ENCODE measurements at places on chromosomes 4 and X.

DNA sequence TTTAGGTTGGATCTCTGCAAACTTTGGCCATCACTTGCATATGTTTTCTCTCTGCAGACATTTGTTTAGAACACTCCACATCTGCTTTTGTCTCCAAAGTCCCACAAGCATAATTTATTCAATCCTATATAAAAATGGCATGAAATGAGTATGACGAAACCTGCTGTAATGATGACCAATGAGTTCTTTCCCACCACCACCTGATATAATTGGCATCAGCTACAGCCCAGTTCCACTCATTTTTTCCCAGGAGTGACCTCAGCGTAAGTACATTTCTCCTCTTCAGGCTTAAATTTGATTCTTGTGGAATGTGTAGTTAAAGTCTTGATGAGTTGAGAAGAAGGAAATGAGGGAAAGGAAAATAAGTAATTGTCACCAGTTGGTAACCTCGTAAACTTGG lies 205.1 kb downstream of the AWAT2 start:
- no peak for DNase-seq

DNA sequence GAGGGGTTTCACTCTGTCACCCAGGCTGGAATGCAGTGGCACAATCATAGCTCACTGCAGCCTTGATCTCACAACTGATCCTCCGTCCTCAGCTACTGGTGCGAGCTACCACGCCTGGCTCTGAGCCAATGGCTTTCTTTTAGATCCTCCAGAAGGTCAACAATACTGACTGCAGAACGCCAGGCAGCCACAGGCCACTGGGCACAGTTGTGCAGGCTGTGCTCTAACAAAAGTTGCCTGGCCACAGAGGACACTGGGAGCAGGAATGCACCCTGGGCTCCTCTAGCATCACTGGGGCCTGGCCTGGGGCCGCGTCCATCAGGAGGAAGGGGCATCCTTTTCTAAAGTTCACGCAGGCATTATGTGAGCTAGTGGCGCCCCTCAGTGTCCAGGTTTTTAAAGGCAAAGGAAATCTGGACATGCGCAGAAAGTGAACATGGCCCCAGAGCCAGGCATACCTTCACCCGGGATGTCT lies 14.9 kb upstream of the PORCN start:
- DNase-seq: no peak

GRCh38 chr4:74742185-74742584 lies 52.1 kb downstream of the BTC start:
- no peak for DNase-seq

DNA sequence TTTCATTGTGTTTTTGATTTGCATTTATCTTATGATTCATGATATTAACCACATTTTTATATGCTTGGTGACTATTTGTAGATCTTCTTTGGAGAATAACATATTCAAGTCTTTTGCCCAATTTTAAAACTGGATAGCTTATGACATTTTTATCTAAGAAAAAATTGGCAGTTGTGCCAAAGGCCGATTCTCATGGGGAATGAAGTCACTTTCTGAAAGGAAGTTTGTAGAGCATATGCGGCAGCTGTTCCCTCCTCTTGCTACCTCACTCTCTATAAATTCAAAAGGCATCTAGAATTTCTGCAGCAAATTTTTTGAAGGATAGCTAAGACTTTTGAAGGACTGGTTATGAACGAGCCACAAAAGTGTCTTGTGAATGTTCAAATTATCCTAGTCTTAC lies 2353.5 kb downstream of the ARAP2 start:
- no peak for DNase-seq

GRCh38 chrX:75038925-75039324 lies 113.7 kb upstream of the NEXMIF start:
- DNase-seq: no peak

DNA sequence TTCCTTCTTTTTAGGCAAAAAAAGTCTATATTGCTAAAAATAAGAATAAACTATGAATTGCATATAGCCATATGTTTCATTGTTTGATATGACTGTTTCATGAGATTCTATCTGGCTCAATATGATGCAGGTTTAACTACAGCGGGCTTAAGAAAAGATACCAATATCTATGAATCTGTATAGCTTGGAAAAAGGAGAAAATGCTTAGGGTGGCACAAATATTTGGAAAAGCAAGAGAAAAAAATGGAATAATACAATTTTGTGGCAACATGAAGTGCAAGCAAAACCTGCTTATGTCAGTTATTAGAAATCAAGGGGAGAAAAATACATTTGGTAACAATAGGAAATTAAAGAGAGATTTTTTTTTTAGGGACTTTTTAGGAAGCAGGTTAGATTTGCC lies 48.3 kb upstream of the NFKB1 start:
- DNase-seq: no peak

- no peak for DNase-seq
Measured at GRCh38 chr4:41505161-41505661, 32.7 kb upstream of the LIMCH1 start.

DNA sequence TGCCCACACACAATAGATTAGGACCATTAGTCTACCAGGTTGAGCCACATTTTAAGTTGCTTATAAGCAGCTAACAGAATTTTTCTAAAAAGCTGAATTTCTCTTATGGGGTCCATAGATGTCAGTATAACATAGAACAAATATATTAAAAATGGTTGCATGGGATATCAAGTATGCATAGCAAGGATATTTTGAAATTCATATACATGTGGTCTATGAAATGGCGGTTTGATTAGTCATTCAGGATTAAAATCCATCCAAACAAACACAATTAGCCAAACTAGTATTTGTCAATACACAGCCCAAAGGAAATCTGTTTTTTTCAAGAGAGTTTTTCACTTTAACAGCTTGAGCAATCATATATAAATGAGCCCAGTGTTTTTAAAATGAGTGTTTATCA lies 33.5 kb upstream of the AMOT start:
- DNase-seq: no peak

GRCh38 chr4:143654571-143654970 lies 45.9 kb downstream of the FREM3 start:
- no peak for DNase-seq

DNA sequence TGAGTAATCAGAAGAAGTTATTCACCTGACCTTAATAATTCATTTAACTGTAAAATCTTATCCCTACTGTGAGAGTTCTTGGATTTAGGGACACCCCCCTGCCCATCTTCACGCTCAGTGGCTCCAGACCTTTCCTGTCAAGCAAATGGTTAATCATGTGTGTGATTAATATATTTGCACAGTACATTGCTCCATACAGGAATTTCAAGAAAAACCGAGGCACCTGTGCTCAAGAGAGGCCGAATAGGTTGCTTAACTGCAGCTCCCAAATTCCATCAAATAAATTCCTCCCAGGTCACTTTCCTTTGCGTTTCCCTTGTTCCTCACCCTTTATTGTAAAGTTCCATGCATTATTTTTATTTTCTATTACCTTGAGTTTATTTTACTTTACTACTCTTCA lies 119.5 kb downstream of the STOX2 start:
- DNase-seq: no peak

GRCh38 chr4:17195461-17196275 lies 297.2 kb upstream of the LDB2 start:
- DNase-seq: no peak

GRCh38 chr4:25938787-25939186 lies 24.8 kb downstream of the SMIM20 start:
- DNase-seq: no peak

DNA sequence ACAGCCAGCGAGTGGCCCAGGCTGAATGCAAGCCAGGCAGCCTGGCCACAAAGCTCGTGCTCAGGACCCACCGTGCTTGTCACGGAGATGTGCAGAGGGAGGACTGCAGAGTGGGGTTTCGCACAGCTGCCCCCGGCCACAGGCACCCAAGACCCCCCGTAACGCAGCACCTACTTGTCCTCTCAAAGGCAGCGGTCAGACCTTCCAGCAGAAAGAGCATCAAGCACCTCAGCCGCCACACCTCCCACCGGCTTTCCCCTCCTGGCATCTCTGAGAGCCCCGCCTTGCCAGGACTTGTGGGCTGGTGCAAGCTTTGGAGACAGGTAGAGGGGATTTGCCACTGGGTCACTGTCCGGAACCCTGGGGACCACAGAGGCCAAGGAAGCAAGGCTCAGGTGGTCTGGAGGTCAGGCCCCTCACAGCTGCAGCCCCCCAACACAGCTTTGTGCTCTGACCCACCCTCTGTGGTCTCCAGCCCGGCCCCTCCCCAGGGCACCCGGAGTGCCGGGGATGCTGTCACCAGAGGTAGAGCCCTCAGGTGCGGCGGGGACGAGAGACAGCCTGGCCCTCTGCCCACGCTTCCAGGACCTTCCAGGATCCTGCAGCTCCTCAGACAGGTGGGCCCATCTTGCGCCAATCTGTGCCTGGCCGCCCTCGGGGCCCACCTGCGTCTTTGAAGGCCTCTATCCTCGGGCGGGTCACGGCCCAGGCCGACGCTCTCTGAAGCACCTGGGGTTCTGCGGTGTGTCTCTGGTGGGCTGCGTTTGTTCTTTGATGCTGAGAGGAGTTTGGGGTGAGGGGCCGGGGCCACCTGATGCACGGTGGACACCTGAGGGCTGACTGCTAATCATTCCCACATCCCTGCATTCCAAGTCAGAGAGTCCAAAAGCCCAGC lies 34.4 kb upstream of the HMX1 start:
- DNase-seq: no peak

- no peak for DNase-seq
Measured at GRCh38 chr4:154319736-154320135, 171.9 kb downstream of the DCHS2 start.

GRCh38 chrX:12137951-12138360 lies 317 bp upstream of the FRMPD4 start:
- DNase-seq: no peak

GRCh38 chr4:183926950-183927349 lies 21.8 kb downstream of the STOX2 start:
- no peak for DNase-seq

DNA sequence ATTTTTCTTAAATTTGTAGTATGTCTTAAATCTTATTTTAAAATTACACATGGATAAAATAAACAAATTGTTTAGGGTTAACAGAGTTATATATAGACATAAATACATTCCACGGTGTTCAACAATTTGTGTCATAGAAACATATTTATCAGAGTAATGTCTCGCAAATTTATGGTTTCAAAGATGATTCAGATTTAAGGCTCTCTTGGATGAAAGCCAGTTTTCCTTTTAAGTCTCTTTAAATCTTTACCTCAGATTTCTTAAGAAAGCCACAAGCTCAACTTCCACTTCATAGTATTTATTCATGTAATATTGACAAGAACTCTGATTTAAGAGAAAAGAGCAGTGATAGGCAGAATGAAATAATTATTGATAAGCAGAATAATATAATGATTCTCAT lies 1254.8 kb upstream of the ADGRL3 start:
- DNase-seq: no peak

DNA sequence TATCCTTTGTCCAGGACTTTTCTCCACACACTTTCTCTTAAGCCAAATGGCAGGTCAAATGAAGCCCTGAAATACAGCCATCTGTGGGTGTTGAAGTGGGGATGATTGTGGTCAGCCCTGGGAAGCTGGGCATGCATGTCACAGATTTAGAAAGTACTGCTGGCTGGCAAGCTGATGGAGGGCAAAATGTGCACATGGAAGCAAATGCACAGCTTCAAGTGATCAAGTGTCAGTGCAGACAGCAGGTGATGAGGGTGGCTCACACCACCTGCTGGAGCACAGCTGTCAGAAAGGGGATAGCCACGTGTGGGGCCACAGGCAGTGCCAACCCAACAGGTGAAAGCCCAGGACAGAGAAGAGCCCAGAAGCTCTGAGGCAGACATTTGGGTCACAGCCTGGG lies 40.3 kb upstream of the ATXN3L start:
- no peak for DNase-seq

DNA sequence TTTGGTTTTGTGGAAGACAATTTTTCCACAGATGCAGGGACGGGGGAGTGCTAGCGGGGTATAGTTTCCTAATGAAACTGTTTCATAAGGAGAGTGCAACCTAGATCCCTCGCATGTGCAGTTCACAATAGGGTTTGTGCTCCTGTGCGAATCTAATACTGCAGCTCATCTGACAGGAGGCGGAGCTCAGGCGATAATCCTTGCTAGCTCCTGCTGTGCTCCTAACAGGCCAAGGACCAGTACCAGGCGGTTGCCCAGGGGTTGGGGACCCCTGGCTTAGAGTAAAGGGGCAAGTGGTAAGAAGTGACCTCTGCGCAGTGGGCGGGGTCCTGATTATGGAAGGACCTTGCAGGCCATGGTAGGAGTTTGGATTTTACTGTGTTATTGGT lies 3.8 kb downstream of the SCML1 start:
- no peak for DNase-seq

Measured in fibroblast of skin of left biceps (primary cell).